ENCODE measurements at places on chromosomes 3 and 15.

DNA sequence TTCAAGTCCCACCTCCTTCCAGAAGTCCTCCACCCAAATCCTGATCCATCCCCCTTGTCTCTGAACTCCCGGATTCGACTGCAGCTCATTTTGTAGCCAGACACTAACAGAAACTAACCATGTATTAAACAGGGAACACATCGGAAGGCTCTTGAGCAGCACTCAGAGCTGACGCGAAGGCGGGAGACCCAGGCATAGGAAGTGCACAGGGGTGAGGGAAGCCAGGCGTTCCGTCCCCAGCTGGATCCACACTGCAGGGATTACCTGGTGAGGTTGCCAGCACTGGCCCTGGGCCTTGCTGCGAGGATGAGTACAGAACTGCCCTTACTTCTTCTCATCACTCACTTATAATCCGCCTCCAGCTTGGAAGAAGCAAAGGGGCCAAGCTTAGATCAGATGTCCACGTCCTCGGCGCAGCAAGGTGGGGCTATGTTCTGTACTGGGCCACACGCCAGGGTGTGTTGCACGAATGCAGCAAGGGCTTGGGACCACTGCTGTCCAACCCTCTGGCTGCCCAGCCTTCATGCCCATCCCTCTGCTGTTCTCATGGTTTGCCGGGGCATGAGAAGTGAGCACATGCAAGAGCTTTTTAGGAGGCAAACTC, 124.2 kb upstream of the SMAD3 start:
- DNase-seq = no peak

GRCh38 chr3:153714016-153714415, 407.2 kb upstream of the ARHGEF26 start:
- no peak for DNase-seq

DNA sequence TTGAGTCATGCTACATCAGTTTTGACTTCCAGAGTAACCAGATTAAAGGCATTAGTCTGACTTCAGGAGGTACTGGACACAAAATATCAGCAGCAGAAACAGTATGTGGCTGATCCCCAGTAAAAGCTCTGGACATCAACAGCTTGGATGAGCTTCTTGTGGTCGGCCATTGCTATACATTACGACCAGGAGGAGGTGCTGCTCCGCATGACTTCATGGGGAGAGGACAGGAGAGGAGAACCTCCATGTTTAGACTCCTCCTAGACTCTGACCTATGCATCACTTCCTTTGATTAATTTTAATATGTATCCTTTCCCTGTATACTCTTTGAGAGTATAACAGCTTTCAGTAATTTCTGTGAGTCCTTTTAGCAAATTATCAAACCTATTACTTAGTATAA, 285.6 kb upstream of the ARHGEF26 start:
- DNase-seq = no peak

DNA sequence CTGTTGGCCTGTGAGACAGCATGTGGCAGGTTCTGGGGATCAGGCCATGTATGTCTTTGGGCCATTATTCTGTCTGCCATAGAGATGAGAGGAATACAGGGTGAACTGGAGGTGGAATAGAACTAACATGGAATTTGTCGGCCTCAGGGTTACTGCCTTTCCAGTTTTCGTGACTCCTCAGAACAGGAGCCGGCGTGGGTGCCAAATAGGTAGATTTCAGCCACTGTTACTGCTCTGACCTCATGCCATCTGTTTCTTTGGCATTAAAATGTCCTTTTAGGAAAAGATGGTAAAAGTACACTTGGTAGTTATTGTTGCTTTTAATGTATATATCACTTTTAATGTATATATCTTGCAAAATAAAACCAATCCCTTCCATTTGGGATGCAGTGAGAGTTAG, 65.6 kb downstream of the SLTM start:
- DNase-seq = no peak

DNA sequence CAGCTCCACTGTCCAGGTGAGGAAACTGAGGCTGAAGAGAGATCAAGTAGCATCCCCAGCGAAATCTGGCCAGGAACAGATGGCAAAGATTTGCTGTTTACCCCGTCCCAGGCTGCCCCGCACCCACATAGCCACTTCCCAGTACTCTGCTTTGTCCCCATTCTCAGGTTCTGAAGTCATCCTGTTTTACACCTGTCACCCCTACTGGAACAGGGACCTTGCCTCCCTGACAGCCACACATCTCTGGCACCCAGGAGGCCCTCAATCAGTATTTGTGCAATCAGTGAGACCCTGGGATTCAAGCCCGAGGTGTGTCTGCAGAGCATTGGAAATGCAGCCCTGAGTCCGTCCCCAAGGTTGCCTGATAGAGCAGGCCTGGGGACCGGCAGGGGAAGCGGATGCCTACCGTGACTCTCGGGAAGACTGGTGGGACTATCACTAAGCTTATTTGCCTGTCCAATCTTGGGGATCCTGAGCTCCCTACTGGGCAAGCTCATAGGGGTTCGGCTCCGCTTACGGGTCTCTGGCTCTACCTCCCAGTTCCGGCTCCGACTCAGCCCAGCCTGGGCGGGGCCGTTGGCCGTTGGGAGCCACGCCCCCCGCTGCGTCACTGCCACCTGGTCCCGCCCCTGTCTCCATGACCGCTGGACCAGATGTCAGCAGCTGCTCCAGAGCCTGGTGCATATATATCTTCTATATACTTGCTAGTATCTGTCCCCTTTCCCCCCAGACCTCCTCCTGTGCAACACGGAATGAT, 17.5 kb upstream of the FANCD2 start:
- DNase-seq = peak; percentile 73

DNA sequence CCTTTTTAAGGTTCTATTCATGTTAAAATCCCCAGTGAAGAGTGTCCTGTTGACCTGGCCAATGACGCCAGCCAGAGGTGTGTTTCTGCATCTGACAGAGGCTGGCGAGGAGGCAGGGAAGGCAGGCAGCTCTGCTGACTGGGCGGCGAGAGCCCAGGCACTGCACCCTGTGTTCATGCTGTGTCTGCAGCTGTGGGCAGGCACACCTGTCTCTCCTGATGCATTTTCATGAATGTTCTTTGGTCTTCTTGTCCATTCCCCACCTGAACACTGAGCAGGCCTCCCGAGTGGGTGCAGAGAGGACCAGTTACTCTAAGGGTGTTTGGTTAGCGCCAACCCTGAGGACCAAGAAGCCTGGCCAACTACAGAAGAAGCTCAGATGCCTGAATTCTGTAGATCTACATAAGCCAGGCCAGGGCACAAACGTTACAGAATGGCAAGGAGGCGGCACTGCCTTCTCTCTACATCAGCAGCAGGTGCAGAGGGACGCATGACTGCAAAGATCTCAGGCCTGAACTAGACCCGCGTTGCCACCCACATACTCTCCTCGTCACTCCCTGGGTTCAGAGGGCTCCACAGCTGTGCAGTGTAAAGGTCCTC, 233.7 kb downstream of the OCA2 start:
- no peak for DNase-seq

GRCh38 chr15:75517233-75517632, 61.9 kb downstream of the PTPN9 start:
- no peak for DNase-seq

- no peak for DNase-seq
These were observed 138.5 kb downstream of the RAB11A start for GRCh38 chr15:66007663-66008262.

DNA sequence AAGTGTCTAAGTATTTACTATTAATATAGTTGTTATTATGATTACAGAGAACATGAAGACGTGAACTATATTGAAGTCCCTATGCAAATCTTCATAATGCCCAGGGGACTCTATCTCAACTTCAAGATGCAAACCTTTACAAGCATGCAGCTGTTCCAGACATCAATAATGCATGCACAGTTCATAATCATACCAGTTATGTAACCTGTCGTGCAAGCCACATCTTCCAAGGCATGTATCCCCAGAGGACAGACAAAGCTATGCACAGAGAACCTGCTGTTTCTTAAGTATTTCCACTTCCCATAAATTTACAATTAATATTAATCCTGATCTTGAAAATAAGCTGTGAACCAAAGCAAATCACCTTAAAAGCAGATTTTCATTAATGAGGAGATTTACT, 534.1 kb downstream of the TUSC7 start:
- no peak for DNase-seq

DNA sequence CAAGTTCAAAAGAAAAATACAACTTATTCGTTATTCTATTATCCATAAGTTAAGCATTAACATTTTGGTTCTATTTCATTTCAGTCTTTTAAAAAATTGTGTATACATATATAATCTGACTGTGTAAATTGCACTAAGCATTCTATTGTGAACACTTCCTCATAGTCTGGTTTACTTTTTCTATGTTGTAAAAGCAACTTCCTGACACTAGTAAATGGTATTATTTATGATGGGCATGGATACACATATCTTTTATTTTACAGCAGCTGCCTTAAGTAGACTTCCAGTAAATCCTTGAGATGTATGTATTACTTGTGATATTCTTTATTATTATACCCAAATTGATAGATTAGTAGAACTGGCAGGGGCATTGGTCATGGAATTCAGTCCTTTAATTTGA, 58.2 kb downstream of the FNDC3B start:
- DNase-seq = no peak

GRCh38 chr3:13776253-13777050, 103.4 kb downstream of the WNT7A start:
- no peak for DNase-seq

GRCh38 chr3:185558395-185558794, 6.0 kb upstream of the LIPH start:
- DNase-seq = no peak

- no peak for DNase-seq
These were observed 9.1 kb upstream of the SYN2 start for GRCh38 chr3:11995120-11995519.

- DNase-seq = no peak
These were observed 54.3 kb upstream of the SMAD3 start for GRCh38 chr15:67010898-67011616.
